ENCODE measurements at places on chromosomes 16 and 17.
A peak's percentile ranks its signal among the peaks of the same experiment; 100 is the strongest.

DNA sequence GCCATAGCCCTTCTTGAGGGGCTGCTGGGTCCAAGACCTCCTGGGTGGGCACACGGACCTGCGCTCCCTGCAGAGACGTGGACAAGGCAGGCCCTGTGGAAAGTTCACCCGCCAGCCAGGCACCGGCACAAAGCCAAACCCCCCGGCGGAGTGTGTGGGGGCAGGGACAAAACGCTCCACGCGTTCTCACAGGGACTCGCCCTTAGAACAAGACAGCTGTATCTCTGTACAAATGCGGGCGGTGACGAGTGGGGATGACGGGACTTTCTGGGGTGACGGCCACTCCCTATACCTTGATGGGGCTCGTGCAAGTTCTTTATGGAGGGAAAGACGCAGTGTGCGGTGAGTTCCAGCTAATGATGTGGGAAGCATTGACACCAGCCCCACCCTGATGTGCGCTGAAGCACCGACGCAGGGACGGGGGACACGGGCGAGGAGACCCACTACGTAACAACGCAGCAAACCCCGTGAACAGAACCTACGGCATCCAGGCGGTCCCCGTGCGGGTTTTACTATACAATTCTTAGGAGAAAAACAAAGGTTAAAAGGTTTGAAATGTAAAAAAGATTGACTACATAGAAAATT is 49.4 kb downstream of the LMF1 start:
- DNase-seq = no peak

- no peak for DNase-seq
Measured at GRCh38 chr17:1919201-1919600, 89.4 kb downstream of the RPA1 start.

GRCh38 chr17:58679263-58680037 is 12.4 kb downstream of the TEX14 start:
- DNase-seq = no peak

DNA sequence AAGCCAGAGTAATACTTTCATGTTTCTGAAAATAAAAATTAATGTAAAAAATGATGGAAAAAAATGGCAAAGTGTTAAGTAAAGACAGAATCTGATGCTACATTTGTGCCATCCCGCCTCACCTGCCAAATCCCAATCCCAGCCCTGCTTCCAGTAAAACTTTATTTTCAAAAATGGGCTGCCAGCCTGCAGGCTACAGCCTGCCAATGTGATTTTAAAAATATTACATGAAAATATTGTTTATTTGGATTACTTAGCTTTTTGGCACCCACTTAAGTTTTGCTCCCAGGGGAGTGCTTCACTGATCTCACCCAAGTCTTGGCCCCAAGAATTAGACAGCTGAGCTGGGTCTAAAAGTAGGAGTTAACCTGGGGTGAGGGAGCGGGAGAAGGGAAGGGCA is 112.8 kb downstream of the C16orf78 start:
- no peak for DNase-seq

DNA sequence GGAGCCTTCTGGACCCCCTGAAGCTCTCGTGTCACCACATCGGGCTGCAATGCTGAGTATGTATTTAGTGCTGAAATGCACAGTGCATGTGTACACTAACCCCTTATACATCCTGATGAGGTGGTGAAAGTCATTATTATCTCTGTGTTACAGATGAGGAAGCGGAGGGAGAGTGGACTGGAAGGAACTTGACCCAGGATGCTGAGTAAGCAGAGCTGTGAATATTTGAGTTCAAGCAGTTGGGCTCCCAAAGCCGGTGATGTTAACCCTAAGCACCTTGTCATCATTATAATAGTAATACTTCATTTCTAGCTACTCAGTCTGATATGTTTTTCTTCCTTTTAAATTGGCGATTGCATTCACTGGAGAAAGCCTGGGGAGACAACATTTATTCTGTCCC is 25.9 kb upstream of the NKD1 start:
- DNase-seq = no peak

- no peak for DNase-seq
Measured at GRCh38 chr16:24939738-24940137, 75.4 kb downstream of the ARHGAP17 start.

- no peak for DNase-seq
Measured at GRCh38 chr17:2449486-2449885, 48.6 kb upstream of the MNT start.

DNA sequence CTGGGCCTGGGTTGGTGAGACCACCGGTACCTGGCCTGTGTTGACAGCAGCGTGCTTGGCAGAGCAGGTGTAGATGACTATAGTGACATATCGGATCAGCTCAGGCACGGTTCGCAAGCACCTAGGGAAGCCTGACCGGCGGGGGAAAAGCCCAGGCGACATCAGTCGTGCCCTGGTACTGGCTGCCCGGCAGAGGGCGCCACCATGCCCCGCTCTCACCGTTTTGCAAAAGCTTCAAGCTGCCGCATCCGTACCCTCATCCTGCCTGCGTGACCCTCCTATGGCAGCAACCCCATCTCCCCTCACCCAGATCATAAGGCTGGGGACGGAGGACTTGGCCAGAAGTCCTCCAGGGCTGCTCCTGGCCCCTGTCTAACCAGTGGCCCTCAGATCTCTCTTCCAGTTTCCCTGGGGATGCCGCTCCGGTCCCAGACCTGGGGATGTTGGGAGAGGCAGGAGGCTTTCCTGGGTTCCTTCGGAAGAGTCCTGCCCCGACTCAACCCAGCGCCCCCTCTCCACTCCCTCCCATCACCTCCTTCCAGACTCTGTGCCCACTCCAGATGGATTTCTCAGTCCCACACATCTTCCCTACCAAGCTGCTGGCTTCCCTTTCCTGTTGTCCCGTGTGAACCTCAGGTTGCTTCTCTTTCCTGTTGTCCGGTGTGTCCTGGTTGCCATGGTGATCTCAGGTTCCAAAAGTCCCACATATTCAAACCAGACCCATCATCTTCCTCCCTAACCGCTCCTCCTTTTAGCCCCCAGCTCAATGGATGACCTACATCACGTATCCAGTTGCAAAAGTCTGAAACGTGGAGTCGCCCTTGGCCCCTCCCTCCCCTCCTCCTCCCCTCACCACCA is 13.7 kb downstream of the ALOX12B start:
- DNase-seq = peak; percentile 86

DNA sequence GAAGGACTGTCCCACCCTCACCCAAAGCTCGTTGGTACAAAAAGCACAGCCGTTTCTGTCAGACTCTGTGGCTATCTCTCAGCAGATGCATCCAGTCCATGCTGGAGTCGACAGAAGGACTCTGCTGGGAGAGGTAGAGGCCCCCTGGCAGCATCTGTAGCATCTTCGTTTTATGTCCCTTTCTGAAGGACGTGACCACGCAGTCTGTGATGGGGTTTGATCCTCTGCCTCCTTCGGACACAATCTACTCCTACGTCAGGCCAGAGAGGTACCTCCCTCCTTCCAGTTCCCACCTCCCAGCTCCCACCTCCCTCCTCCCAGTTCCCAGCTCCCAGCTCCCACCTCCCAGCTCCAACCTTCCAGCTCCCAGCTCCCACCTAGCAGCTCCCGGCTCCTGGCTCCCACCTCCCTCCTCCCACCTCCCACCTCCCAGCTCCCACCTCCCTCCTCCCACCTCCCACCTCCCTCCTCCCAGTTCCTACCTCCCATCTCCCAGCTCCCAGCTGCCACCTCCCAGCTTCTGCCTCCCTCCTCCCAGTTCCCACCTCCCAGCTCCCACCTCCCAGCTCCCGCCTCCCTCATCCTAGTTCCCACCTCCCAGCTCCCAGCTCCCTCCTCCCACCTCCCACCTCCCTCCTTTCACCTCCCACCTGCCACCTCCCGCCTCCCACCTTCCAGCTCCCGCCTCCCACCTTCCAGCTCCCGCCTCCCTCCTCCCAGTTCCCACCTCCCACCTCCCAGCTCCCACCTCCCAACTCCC is 11.4 kb upstream of the MC1R start:
- DNase-seq = no peak

DNA sequence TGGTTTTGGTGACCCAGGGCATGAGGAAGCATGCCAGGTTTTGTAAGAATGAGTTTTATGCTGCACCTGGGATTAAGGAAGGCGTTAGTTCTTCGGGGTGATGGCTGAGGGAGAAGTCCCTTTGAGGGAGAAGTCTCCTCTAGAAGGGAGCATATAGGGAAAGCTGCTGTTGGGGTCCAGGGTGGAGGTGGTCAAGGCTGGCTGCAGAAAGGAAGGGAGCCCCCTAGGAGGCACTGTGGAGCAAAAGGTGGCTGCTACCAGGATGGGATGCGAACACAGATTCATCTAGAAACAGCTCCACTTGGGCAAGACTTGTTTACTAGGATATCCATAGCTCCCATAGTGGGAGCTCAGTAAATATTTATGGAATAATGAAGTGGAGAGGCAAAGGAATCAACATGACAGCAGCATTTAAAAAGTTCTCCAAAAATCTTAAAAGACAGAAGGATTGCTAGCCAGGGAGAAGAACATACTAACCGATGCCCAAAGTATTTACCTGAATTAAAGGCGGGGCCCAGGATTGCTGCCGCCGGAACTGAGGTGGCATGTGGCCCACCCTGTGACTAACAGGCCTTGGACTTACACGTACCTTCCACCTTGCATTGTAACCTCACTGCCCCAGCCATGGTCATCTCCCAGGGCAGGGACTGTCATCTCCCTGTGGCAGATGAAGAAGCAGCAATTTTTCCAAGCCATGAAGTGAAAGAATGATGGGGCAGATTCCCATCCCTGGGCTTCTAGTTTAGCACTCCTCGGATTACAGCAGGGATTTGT is 7.1 kb upstream of the LPCAT2 start:
- DNase-seq = no peak

DNA sequence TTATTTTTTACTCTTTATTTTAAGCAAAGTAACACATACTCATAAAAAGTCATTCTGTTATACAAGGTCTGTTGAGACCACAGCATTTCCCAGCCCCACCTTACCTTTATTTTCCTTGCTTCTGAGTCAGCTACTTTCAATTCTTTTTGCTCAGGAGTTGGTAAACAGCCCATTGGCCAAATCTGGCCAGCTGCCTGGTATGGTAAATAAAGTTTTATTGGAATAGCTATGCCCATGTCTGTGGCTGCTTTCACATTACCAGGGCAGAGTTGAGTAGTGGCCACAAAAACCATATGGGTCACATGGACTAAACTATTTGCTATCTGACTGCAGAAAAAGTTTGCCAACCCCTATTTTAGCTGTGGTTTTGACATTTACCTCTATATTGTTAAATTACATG is 3.4 kb upstream of the NSRP1 start:
- DNase-seq = no peak

Data from stimulated activated CD4-positive, alpha-beta T cell treated with anti-CD3 and anti-CD28 coated beads, TNF-alpha, amount 100 ng/mL, for 24 hours (primary cell).